ENCODE measurements at places on chromosomes 12 and 14.

- DNase-seq: no peak
These were observed 413 bp upstream of the ALX1 start for GRCh38 chr12:85279449-85280164.

DNA sequence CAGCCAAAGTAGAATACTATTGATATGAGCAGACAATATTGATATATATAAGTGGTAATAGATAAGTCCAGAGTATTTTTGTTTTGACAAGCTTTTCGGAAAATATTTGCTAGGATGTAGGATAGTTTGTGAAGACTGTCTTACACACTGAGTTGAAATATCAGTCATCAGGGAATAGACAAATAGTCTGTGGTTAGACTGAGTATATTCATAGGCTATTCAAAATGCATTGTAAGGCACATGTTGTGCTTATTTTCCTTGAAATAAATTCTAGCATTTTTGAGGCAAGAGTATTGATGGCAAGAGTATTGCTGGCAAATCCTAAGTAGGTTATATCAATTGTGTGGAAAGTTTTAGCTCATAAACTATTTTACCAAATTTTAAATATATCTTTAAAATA lies 201.1 kb downstream of the LRIG3 start:
- DNase-seq: no peak

DNA sequence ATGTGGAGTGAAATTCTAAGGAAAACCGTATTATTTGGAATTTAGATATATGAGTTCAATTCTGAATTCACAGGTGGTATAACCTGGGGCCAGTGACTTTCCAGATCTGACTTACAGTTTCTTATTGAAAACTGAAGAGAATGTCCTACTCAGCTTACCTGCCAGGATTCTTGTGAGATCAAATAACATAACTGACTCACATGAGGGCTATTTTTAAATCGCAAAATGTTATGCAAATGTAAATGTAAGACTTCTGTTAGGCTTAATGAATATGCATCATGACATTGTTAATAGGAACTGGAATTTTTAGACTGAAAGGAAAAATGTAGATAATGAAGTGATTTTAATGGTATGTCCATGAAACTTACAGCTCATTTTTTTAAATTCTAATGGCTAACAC lies 1142.1 kb downstream of the FLRT2 start:
- no peak for DNase-seq

- no peak for DNase-seq
These were observed 50.1 kb downstream of the TMEM132C start for GRCh38 chr12:128316973-128317526.

GRCh38 chr12:88958946-88959345 lies 378.7 kb upstream of the KITLG start:
- peak; percentile 79 for DNase-seq

DNA sequence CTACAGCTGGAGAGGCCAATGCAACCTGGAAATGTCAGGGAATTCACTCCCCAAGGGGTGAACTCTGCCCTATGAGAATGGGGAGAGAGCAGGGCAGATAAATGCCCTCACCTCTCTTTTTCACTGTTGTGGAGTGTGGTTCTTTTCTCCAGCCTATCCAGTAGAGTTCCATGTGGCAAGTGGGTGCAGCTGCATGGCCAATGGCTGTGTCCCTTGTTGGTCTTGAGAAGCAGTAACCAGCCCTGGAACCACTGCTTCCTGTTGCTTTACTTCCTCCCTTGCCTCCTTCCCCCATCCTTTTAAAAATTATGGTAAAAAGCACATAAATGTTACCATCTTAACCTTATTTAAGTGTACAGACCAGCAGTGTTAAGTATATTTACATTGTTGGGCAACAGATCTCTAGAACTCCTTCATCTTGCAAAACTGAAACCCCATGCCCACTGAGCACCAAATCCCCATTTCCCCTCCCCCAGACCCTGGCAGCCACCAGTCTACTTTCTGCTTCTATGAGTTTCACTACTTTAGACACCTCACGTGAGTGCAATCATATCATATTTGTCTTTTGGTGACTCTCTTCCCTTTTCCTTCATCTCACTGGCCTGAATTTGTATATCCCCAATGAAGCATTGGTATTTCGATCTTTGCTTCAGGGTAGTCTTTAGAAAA lies 77.0 kb upstream of the GRIP1 start:
- DNase-seq: no peak

DNA sequence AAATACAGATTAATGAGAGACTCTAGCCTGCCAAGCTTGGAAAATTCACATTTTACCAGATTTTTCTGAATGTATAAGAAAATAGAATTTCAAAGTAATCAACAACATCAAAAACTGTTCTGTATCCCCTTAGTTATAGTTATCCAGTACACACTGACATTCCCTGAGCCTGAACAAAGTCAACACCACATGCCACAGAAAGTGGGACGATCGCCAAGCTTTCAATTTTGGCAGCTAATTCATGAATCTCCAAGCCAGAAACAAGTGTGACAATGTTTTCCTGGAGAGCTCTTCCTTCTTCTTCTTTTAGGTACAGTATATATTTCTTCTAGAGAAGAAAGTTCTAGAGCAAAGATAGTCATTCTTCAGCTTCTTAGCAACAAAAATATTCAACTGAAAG lies 290.2 kb downstream of the PRKD1 start:
- no peak for DNase-seq

- no peak for DNase-seq
These were observed 4.1 kb upstream of the PRPF40B start for GRCh38 chr12:49619286-49619685.

DNA sequence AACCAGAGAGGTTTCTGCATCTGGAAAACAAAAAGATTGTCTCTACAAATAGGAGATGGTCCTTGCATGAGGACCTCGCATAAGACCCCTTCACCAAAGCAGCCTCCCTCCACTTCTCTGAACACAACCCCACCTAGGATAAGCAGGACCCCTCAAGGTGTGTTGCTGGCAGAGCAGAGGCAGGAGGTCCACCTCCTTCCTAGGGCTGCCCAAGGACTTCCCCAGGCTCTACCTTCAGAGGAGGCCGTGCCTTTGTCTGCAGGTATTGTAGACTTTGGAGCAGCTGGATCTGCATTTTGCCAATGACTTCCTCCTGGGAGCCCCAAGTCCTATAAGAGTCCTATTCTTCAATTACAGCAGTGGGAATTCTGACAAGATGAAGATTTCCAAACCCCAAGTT lies 67.3 kb upstream of the TSPAN11 start:
- no peak for DNase-seq

DNA sequence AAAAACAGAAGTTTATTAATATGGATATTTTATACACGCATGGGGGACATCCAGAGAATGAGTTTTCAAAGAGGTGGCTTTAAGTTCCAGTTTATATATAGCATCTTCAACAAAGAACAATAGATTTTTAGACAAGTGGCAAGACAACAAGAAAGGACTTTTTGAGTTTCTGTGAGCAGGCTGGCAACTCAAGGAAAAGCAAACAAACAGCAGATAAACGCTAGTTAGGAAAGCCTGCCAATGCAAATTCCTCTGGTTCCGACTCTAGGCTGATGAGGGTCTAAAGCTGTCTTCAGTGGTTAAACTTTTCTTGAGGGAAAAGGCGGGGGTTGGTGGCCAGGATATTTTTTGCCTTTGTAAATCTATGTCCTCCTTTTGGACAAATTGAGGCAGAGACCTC lies 78.4 kb upstream of the EEA1 start:
- DNase-seq: no peak

DNA sequence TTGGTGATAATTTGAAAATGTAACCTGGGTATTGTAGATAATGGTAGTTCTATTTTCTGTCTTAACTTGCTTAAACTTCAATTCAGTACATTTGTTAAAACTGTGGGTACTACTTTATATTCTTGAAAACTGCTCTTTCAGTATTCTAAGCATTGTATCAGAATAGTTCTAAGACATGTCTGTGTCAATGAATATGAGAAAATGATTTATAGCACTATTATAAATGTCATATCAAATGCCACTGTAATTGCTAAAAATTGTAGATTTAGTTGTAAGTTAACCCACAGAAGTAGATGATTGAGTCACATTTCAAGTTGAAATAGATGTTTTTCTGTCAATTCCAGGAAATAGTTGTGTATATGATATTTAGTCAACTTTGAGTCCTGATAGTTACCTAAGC lies 2.4 kb downstream of the NAA30 start:
- no peak for DNase-seq

GRCh38 chr14:57319636-57320192 lies 50.9 kb downstream of the AP5M1 start:
- no peak for DNase-seq

GRCh38 chr14:70685474-70686197 lies 43.9 kb downstream of the TTC9 start:
- DNase-seq: no peak

DNA sequence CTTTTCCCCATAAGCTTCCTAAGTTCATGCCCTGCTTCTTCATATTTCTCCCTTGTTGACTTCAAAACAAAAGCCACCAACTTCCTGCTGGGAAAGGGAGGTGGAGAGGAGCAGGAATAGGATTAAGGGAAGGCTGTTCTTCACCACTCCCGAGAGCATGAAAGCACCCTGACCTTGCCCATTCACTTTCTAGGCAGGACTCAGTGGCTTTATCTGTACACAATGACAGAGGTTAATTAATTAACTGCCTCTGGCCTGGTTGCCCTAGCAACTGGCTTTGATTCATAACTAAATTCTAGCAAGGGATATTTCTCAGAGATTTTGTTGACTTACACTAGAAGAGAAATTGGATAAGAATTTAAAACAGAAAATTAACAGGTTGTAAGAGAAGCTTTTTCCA lies 396.8 kb downstream of the RPS29 start:
- DNase-seq: no peak

DNA sequence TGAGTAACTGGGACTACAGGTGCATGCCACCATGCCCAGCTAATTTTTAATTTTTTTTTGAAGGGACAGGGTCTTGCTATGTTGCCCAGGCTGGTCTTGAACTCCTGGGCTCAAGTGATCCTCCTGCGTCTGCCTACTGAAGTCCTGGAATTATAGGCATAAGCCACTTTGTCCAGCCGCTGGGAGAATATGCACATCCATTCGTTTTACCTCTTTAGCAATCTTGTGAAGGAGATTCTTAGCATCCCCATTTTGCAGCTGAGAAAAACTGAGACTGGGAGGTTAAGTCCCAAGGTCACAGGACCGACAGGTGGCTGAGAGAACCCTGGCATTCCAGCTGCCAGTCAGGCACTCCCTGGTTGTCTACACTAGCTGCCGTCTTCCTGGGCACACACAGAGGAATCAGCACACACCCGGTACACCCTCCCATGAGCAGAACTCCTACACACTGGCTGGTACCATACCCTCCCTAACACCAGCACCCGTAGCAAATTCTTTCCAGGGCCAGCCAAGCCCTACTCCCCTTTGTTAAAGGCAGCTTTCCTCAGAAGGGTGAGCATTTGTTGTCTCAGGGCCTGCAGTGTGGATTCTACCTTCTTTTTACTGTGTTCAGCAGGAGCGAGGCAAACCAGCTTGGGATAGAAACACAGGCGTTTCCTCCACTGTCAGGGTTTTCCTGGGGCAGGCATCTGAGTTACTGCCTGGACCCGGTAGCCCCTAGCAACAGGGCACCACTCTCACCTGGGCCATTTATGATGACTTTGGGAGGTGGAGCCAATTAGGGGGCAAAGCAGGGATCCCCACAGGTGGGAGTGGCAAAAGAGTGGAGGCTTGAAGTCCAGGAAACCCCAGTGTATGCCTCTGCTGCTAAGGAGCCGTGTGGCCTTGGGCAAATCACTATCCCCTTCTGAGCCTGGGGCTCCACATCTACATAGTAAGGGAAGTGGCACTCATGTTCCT lies 70.2 kb downstream of the IRF2BPL start:
- DNase-seq: no peak

DNA sequence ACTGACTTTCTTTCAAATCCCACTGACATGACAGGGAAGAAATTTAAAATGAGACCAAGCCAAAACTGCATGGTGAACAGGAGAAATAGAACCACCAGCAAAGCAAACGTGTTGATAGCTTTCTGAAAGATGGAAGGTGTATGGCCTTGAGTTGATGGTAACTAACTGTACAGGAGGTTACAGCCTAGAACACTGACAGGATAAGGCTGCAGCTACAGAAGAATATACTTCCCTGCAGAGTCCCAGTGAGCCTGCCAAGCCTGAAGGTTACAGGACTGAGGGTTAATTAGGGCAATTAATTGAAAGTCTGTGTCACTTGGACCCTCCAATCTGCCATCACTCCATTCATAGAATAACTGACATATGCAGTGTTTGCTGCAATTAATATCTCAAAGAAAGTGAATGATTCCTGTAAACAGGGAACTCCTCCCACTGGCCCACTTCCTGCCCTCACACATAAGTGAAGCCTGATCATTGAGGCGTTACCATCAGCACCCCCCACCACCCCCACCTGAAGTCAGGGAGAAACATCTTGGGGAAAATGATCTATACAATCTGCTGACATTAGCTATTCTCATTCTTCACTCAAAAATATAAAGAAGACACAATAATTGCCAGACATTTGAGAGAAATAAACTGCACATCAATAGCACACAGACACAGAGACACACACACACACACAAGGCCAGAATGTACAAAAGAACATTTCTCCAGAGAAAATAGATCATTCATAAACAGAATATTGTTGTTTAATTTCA lies 73.4 kb downstream of the GTF2A1 start:
- no peak for DNase-seq

DNA sequence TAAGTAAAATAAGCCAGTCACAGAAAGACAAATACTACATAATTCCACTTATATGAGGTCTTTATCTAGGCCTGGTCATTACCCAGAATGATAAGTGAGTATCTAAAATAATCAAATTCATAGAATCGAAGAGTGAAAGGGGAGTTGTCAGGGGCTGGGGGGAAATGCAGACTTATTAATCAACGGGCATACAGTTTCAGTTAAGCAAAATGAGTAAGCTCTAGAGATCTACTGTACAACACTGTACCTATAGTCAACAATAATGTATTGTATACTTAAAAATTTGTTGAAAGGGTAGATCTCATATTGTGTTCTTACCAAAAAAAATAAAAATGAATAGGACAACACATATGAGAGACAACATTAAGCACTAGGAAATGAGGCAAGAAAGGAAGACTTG lies 13.3 kb downstream of the BTBD7 start:
- DNase-seq: no peak

DNA sequence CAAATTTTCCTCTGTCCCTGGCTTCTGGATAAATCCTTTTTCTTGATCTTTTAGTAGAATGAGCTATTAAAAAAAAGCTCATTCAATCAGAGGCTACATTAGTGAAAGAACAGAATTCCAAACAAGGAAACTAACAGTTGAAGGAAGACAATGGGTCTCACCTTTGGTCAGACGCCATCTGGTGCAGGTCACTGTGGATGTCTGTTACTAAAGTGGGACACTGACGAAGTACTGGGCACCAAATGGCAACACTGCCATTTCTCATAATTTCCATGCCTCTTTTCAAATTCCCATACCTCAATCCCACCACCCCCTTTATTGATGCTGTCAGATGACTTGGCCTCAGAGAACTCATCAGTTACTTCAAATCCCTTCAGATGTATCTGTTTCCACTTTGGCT lies 24.5 kb upstream of the ARID2 start:
- no peak for DNase-seq

DNA sequence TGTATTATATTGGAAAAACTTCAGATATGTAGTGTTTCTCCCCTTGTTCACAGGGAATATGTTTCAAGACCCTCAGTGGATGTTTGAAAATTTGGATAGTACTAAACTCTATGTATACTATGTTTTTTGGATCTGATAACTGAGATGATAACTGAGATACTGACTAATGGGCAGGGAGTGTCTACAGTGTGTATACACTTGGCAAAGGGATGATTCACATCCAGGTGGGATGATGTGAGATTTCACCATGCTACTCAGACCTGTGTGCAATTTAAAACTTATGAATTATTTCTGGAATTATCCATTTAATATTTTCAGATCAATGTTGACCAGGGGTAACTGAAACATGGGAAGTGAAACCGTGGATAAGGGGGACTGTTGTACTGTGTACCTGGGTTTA lies 13.8 kb downstream of the RAD51B start:
- no peak for DNase-seq

GRCh38 chr12:111394480-111394879 lies 11.2 kb upstream of the SH2B3 start:
- DNase-seq: no peak
